CD4-positive, alpha-beta T cell (primary cell): ENCODE measurements at places on chromosomes 6 and 20.

DNA sequence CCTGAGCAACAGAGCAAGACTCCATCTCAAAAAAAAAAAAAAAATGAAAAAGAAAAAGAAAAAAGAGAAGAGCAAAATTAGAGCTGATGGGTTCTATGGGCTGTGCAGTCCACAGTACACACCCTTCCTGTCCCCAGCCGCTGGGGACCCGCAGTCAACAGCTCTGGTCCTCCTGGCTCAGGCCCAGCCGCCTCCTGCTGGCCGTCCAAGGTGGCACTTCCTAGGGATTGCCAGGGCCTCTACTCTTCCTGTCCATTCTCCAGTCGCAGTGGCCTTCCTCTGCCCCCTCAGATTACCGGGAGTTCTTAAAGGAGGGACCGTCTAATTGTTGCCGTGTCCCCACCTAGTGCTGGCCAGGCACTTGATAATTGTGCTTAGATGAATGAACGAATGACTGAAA lies 41.7 kb downstream of the TMEM242 start:
- no peak for DNase-seq

DNA sequence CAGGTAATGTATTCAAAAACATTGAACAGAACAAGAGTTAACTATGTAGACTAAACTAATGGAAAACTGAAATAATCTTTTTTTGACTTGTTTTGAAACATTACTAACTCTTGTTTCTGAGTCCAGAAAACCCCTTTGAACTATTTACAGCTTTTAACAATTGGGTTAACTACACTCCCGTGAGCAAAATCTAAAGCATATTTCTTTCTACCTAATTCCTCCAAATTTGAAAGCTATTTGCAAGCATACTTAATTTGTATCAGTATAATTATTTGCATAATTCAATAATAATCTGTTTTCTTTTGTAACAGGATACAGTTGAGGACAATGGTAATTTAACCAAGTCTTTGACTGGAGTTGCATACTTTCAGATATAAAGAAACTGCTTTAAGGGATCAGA lies 62.6 kb upstream of the AGPAT4 start:
- no peak for DNase-seq

GRCh38 chr20:14219801-14220461 lies 117.5 kb downstream of the FLRT3 start:
- no peak for DNase-seq

DNA sequence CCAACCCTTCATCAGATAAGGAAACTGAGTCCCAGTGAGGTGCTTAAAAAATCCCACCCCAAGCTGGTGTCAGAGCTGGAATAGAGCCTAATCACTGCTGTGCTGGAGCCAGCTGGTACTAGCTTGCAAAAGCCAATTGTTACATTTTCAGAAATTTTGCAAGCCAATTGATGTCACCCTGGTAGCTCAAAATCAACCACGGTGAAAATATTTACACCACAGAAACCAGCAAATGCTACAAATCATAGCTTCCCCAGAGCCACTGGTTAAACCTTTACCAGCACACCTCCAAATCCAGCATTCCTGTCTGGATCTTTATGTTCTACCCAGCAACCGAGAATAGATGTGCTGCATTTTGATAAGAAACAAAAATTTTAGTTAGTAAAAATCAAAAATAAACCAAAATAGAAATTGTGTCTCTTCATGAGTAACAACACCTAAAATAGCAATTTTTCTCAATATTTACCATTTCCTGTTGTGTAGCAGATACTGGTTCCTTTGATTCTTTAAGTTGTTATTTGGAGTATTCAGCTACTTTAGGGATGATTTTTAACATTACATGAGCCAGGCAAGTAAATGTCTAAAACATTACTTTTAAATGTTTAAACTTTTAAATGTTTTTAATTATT lies 7.2 kb upstream of the LCA5 start:
- DNase-seq: no peak

DNA sequence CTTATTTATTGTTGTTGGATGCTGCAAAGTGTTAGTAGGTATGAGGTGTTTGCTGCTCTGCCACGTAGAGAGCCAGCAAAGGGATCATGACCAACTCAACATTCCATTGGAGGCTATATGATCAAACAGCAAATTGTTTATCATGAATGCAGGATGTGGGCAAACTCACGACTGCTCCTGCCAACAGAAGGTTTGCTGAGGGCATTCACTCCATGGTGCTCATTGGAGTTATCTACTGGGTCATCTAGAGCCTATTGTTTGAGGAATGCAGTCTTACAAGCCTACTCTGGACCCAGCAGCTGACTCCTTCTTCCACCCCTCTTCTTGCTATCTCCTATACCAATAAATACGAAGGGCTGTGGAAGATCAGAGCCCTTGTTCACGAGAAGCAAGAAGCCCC lies 12.1 kb downstream of the MICB start:
- DNase-seq: no peak

DNA sequence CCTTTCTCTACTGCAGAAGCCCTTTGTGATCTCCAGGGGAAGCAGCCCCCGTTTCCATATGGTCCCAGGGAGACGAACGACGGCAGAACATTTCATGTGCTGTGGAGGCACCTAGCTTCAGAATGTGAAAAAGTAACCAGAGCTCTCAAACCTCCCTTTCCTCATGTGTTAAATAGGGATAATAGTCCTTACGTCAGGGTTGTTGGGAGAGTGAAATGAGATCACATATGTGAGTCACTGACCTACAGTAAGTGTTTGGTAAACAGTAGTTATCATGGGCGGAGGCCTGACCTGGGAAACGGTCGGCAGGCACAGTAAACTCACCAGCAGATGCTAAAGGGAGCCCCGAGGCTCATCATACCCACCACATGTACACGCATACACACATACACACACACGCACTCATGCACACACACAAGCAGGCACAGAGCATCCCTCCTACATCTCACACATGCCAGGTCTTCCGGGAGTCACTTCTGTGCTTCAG lies 89.7 kb downstream of the LY86 start:
- DNase-seq: no peak

DNA sequence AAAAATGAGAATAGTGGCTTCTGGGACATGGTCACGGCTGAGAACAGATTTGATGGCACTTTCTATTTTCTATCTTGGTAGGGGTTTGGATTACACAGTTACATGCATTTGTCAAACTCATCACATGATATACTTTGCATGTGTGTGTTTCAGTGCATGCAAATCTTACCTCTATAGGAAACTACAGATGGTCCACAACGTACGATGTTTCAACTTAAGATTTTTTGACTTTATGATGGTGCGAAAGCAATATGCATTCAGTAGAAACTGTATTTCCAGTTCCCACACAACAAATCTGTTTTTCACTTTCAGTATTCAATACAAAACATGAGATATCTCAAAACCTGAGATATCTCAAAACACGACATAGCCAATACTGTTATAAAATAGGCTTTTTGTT lies 231.8 kb upstream of the SPTLC3 start:
- no peak for DNase-seq

DNA sequence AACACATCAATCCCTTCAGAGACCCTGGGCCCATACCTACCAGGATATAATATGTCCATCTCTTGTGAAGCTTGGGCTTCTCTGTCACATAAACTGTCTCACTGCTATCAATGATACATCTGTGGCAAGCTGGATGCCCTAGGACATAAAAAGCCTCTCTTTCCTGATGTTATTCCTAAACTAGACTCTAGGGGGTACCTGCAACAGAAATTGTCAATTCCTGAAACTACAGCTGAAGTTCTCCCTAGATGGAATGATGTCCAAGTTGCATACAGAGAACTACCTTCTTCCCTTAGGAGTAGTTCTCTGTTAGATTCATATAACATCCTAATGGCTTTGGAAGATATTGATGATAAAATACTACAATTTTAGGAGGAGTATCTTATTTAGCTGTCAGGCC lies 35.8 kb downstream of the TBX18 start:
- DNase-seq: no peak

DNA sequence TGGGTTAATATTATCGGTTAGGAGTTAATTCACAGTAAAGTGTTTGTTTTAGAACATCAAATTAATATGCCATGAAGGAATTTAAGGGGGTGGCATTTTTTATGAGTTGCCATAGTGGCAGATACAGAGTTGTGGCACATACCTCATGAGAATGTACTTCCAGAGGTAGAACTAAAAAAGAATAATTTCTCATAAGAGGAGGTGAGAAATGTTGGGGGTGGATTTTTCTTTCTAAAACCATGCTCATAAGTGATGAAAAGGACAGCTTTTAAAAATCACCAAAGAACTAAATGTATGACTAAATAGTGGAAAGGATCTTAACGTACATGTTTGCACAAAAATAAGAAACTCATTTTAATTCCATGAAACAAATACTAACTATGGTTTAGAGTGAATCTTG lies 58.7 kb downstream of the SHLD1 start:
- no peak for DNase-seq

DNA sequence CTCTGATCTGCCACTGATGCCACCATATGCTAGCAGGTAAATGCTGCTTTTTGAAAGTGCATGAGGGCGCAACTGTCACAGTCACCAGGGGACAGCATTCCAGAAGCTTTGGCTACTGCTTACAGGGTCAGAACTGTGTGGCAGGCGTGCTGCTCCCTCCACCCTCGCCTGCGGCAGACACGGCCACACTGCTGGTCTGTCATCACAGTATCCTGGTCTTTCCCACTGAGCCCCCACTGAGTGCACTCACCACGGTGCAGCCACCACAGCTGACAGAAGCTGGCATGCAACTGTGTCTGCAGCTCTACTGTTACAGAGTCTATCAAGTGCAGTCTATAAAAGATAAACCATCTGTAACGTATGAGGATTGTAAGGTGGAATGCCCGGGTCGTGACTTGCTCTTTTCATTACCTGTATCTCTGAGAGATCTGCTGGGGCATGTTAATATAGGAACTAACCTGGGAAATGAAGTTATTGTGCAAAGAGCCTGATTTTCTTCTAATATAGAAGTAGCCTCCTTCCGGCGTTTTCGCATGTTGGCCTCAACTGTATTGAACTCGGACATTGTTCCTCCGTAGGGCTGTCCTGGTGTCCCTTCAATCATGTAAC lies 24.5 kb downstream of the GCLC start:
- no peak for DNase-seq

DNA sequence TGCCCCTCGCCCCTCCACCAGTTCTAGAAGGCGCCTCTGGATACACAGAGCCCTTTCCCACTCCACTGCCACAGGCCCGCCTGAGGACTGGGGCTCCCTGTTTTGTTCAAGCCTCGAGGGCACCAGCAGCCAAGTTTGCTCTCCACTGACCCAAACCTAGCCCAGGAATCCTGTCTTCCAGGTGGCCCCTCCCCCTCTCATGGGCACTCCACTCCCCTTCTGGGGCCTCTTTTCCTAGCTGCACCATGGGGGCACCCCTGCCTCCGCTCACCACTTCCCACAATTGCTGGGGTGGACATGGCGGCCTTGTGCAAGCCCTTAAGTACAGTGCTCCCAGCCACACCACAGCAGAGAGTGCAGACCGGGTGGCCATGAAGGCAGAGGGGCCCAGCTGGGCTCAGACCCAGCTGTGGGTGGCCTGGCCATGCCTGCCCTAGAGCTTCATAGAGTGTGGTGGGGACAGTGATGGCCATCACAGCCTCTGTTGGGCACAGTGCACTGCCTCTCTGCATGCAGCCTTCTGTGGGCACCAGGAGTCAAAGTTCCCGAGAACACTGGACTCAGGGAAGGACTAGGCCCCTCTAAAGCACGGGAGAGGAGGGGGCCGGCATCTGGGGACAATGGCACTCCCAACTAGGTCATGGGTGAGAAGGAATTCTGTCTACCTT lies 1.3 kb downstream of the MYL9 start:
- DNase-seq: no peak

GRCh38 chr6:133428295-133428694 lies 187.1 kb downstream of the EYA4 start:
- DNase-seq: no peak

DNA sequence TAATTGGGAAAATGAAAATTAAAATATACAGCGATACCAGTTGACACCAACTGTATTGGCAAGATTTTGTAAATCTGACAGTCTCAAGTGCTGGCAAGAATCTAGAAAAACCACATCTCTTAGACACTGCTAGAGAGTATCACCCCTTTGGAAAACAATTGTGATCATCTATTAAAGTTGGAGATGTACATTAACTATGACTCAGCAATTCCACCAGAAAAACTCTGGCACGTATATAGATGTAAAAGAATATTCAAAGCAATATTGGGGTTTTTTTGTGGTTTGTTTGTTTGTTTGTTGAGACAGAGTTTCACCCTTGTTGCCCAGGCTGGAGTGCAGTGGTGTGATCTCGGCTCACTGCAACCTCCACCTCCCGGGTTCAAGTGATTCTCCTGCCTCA lies 142.9 kb downstream of the HACE1 start:
- DNase-seq: no peak

DNA sequence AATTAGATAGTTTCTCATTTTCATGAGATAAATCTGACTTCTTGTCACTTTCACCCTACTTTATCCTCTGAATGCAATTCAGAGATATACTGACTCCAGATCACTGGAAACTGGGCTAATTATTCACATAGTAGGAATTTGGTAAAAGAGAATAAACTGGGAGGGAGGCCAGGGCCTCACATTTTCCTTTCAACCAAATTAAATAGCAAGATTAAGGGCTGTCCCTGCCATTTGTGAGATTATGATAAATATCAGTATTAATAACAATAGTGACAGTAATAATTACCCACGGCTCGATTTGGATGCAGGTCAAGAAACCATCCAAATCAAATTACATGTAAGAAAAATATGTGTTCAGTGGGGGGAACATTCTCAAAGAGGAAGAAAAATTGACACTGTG lies 140.5 kb downstream of the CD83 start:
- no peak for DNase-seq

GRCh38 chr20:6614836-6615235 lies 152.7 kb upstream of the BMP2 start:
- no peak for DNase-seq

DNA sequence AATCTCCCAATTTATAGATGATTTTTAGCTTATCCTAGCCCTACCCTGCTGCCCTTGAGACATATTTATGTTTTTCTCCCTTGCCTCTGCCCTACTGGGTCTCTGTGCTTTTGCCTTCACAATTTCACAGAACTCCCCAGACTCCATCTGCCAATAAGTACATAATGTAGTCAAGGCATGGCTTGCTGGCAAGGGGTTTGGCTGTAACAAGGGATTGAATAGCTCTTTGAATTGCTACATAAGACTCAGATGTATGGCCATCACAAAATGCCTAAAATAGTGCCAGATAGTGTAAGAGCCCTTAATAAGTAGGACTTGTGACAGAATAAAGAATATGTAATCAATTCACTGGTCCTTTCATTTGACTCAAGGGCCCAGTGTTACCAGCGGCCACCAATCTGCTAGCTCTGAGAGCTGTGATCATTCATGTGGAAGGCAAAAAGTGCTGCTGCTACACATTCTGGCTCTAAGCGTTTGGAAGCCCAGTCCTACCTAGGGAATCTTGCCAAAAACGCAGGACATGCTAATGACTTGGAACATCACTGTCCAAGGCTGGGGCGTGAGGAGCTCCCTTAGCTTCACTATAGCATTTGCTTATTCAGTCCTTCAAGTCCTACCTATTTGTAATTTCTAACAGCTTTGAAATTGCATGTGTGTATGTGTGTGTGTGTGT lies 20.5 kb downstream of the CLVS2 start:
- DNase-seq: no peak
